Mucosa of descending colon (tissue), 3 donors: ENCODE measurements at places on chromosomes 5 and 9.

- DNase-seq, result no peak
These were observed 129.2 kb downstream of the UGCG start for GRCh38 chr9:112025850-112026249.

- no peak for DNase-seq
These were observed 9.3 kb upstream of the ECM2 start for GRCh38 chr9:92545002-92545510.

GRCh38 chr9:135228983-135229625 is 141.6 kb downstream of the OLFM1 start:
- DNase-seq, result no peak

GRCh38 chr5:159855476-159856191 is 60.6 kb upstream of the ADRA1B start:
- no peak for DNase-seq

DNA sequence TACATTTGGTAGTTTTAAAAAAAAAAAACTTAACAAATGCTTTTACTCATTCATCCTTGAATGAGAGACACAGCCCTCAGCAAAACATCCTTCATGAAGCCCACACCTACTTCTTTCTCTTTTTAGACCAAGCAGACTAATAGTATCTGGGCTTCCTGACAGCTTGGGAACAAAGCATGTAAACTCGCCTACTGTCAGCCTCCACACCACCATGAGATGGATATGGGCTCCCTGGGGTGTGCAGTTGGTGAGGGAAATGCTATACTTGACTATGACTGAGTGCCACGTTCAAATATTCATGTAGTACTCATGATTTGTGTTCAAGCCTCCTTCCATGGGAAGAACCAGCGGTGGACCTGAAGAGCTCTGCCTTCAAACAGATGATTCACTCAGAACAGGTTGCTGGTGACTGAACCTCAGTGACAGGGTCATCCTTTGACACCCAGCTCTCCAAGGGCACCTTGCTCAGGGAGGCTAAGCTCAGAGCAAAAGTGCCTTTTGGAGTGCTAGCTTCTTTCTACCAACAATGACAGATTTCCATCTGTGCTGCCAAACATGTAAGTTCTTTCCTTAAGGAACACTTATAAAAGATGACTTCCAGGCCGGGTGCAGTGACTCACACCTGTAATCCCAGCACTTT is 36.8 kb downstream of the SLC22A5 start:
- DNase-seq, result no peak

DNA sequence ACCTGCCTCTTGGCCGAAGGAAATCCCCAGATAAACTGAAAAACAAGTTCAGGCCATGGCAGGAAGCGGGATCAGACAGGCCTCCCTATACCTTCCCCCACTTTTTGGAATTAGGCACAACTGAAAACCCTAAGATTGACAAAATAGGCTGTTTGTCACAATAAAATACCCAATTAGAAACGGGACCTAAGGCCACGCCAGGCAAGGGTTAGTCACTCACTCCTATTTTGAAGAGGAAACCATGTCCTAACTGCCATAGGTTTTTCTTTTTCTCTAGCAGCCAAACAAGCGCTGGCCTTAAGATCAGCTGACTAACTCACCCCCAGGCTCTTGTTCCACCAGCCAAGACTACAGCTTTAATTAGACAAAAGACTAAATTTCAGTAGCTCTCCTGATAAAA is 11.9 kb downstream of the FBP2 start:
- DNase-seq, result no peak

DNA sequence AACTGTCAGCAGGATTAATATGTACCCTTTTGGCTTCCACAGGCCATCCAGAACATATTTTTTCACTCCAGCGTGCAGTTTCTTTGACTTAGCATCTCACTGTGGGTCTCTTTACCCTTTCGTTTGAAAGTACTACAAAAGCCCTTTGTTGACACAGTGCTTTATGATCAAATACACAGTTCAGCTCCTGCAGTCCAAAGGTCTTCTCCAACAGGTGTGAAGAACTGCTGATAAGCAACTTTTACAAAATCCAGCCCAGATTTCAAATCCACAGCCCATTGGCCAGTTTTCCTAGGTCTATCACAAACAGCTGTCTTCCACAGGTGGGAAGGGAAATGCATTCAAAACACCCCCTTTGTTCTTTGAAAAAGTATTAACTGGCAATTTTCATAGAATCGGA is 54.8 kb downstream of the MYO10 start:
- DNase-seq, result no peak

DNA sequence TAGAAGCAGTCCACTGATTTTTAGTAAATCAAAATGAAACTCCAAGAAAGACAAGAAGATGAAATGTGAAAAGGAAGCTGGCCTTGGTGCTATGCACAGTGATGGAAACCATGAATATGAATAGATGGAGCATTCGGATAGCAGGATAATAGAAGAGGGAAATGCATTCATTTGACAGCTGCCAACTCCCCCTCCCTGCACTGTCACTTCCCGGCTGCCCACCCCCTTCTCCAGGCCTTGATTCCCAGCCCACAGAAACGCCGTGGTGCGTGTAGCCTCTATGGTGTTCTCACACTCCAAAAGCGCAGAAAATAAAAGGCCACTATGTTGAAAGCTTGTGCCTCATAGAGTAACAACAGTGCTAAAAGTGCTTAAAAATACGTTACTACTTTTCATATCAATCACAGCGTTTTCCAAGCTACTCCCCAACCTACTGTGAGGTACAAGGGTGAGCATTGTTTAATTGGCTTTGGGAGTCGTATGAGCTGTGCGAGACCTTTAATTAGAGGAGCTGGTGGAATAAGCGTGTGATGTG is 26.1 kb upstream of the IFNK start:
- DNase-seq, result no peak
